Stimulated activated CD4-positive, alpha-beta T cell treated with anti-CD3 and anti-CD28 coated beads, TNF-alpha, amount 100 ng/mL, for 1 hour (primary cell): ENCODE measurements at places on chromosomes 7 and 10.

GRCh38 chr10:130261766-130262165 lies 125.6 kb downstream of the GLRX3 start:
- no peak for DNase-seq

GRCh38 chr7:5595545-5596045 lies 172.0 kb upstream of the TNRC18 start:
- no peak for DNase-seq

GRCh38 chr7:28853834-28854749 lies 104.0 kb downstream of the TRIL start:
- DNase-seq = peak; percentile 62

GRCh38 chr7:84688671-84689070 lies 494.1 kb upstream of the SEMA3A start:
- no peak for DNase-seq

DNA sequence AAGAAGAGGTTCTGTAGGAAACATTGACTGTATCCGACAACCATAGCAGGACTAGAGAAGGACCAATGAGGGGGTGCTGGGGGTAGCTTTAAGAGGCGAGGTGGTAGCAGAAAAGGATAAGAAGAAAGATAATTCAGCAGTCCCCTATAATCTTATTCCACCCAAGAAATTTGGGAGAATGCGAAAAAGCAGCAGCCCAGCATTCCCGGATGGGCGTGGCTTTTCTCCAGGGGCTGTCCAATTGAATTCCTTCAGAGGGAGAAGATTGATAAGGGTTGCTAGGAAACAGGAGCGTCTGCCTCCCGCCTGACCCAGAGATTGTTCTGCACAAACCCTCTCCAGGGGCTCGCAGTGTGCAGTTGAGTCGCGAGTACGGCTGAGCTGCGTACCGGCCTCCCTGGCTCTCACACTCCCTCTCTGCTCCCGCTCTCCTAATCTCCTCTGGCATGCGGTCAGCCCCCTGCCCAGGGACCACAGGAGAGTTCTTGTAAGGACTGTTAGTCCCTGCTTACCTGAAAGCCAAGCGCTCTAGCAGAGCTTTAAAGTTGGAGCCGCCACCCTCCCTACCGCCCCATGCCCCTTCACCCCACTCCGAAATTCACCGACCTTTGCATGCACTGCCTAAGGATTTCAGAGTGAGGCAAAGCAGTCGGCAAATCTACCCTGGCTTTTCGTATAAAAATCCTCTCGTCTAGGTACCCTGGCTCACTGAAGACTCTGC lies at the start of gene GRM3:
Gene GRM3 (plus strand): TSS at position 349 of the 721 bp plus-strand sequence. CDS start 121,237 bp downstream, outside the sequence.
- DNase-seq = no peak

GRCh38 chr7:1781369-1781768 lies 111.3 kb downstream of the ELFN1 start:
- no peak for DNase-seq

DNA sequence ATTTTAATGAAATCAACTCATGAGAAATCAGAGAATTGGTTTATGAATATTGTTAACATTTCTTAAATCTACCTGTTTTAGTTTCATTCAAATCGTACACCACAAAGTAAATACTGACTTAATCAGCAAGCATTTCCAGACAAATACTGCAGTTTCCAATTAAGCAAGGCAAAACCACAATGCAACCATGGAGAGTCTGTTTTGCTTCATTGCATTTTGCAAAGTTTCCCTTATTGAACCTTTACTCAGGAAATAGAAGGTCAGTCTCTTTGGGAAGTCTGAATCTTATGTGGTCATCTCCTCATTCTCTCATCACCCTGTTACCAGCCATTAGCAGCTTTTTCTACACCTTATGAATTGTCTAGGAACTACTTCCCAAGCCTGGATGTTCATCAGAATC lies 400.5 kb downstream of the IPMK start:
- no peak for DNase-seq

DNA sequence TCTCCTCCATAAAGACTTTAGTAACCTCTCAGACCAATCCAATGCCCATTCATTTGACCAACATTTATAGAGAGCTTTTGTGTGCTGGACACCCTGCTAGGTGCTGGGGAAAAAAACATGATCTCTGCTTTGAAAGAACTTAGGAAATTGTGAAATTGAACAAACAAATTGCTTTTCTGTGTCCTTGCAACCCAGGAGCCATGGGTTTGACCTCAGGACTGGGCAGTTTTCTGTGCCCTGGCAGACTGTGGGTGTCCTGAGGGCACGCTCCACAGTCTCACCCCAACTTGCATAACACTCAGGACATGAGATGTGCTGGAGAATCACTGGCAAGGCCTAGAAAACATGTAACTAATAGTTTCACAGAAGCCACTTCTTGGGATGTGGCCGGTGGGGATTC lies 429.1 kb upstream of the ZMIZ1 start:
- no peak for DNase-seq

- DNase-seq = no peak
These were observed 90.9 kb upstream of the WDR11 start for GRCh38 chr10:120760253-120760652.

GRCh38 chr7:95916573-95917297 lies 144.4 kb downstream of the DYNC1I1 start:
- peak; percentile 69 for DNase-seq
